ENCODE measurements at places on chromosomes 7 and 10.
A peak's percentile ranks its signal among the peaks of the same experiment; 100 is the strongest.

DNA sequence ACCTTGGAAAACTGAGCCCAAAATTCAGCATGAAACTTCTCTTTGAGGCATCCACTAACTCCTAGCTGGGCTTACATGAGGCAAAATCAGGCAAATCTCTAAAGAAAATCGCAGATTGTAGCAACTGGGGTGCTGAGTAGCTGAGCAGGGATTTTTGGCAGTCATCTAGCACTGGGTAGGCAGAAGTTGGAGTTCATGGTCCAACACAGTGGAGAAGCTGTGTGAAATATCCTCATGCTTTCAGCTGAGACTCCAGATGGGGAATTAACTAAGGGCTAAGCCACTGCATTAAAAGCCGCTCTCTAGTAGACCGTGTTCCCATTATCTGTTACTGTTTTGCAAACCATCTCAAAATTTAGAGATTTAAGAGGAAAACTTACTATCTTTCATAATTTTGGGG, 240.1 kb upstream of the PHYHIPL start:
- no peak for DNase-seq

GRCh38 chr10:94785211-94785610, 22.7 kb downstream of the CYP2C19 start:
- peak; percentile 9 for DNase-seq

GRCh38 chr10:99425204-99425603, 5.2 kb downstream of the GOT1 start:
- DNase-seq, result no peak

DNA sequence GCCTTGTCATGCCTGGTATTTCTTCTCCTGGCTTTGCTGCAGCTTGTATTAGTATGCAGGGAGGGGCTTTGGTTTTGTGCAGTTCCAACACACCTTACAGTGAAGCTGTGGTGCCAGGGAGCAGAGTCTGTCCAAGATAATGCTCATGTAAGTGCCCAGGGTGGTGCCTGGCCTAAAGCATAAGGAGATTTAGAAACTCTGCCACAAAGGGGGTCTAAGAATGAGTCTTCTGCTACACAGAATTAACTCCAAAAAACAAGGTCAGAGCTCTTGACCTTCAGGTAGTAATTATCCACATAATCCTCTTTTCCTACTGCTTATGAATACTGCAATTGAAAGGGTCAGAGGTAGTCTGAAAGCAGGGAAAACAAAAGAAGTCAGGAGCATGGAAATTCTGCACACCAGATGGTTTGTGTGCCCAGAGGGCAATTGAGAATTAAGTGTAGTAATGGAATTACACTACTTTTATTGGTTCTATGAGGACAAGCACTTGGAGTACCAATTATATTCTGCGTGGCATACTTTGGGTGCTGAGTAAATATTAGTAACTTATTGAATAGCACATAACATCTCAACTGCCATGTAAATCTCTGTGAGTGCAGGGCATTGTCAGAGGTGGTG, 121.5 kb downstream of the KAT6B start:
- peak; percentile 43 for DNase-seq

- DNase-seq, result peak; percentile 94
These were observed 337.7 kb downstream of the GATA3 start for GRCh38 chr10:8392216-8392615.

GRCh38 chr10:98272656-98273055, 4.7 kb upstream of the LOXL4 start:
- no peak for DNase-seq

DNA sequence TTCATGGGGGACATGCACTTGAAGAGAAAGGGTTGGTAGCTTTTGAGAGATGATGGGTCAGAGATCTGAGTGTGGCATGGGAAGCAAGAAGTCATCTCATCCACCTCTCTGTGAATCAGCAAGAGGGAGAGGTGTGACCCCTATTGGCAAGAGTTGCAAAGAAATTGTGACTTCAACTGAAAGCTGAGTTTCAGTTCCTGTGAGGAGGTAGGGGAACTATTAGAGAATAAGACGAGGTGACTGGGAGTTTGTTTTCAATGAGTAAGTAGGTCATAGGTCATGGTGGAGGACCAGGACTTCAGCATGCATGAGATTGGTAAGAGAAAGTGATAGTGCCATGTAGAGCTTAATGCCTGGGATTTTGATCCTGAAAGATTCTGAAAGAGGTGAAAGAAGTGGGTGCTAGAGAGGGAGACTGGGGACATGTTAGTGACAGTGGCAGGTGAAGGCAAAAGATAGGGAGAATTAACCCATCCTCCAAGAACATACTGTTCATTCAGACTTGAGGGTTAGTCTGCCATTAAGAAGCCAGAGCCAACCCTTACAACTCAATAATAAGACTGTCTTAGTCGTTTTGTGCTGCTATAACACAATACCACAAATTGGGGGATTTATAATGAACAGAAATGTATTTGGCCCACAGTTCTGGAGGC, 75.5 kb upstream of the CAPZA2 start:
- no peak for DNase-seq

- DNase-seq, result no peak
These were observed 72.0 kb upstream of the ANK3 start for GRCh38 chr10:60461688-60462087.

DNA sequence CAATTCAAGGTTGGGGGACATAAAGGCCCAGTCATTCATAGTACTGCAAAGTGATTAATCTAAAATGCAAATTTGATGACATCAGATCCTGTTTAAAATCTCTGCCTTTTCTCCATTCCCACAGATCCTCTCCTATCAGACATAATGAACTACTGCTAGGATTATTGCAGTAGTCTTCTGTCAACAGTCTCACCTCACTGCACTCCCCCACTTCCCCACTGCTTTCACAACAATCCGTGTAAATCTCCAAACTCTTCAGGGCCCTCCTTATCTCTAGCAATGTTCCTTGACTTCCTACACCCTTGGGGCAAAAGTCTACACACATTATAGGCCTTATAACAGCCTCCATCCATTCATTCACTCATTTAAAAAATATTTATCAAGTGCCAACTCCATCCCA, 112.4 kb downstream of the KBTBD2 start:
- no peak for DNase-seq

- DNase-seq, result peak; percentile 20
These were observed 137.7 kb downstream of the RTKN2 start for GRCh38 chr10:62130948-62131347.

All from foreskin keratinocyte (primary cell).